ENCODE measurements at places on chromosomes 1 and 21.

GRCh38 chr1:18322368-18323032 is 158.2 kb upstream of the KLHDC7A start:
- H3K4me3 ChIP-seq: no peak overlapping the region
- H3K36me3 ChIP-seq: peaks cover 4% of the 10 kb centered on the region
- no peaks in the 10 kb centered on the region for H3K27me3 ChIP-seq
- no peak for DNase-seq

GRCh38 chr1:26724926-26725325 is 29.1 kb downstream of the ARID1A start:
- DNase-seq: no peak
- H3K27ac ChIP-seq: peak overlapping the region; percentile 89
- peaks cover 88% of the 10 kb centered on the region for H3K4me1 ChIP-seq
- H3K36me3 ChIP-seq: peaks cover 11% of the 10 kb centered on the region

DNA sequence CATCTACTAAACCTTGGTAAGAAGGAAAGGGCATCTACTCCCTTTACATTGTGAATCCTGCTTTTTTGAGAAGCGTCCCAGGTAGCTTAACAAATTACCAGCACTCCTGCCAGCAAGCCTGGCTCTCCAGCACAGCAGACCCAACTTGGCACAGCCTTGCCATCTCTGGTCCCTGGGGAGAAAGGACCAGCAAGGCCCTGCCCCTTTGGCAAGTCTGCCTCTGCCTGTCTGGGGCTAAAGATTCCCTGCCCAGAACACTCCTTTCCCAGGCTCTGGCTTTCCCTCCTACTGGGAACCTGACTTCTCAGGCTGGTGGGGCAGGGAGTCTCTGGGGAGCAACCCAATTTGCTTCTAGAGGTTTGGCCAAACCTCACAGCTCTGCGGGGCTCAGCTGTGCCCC is 68.5 kb downstream of the ATP2B4 start:
- peaks cover 36% of the 10 kb centered on the region for H3K36me3 ChIP-seq
- H3K27me3 ChIP-seq: peaks cover 12% of the 10 kb centered on the region
- peaks cover 61% of the 10 kb centered on the region for H3K4me1 ChIP-seq
- no peak overlapping the region for H3K4me3 ChIP-seq
- DNase-seq: no peak
- H3K27ac ChIP-seq: peak overlapping the region; percentile 99

- H3K27ac ChIP-seq: peak overlapping the region; percentile 94
- DNase-seq: no peak
- H3K36me3 ChIP-seq: no peaks in the 10 kb centered on the region
- H3K4me1 ChIP-seq: peaks cover 41% of the 10 kb centered on the region
- H3K4me3 ChIP-seq: no peak overlapping the region
- peaks cover 2% of the 10 kb centered on the region for H3K27me3 ChIP-seq
Measured at GRCh38 chr1:203176273-203177035, 828 bp upstream of the MYBPH start.

- no peak for DNase-seq
- no peaks in the 10 kb centered on the region for H3K4me1 ChIP-seq
- H3K27me3 ChIP-seq: no peaks in the 10 kb centered on the region
- H3K4me3 ChIP-seq: no peak overlapping the region
- H3K36me3 ChIP-seq: no peaks in the 10 kb centered on the region
- H3K27ac ChIP-seq: no peak overlapping the region
Measured at GRCh38 chr21:22352088-22352487, 1353.9 kb downstream of the NCAM2 start.

- peaks cover 55% of the 10 kb centered on the region for H3K4me1 ChIP-seq
- peak overlapping the region; percentile 97 for H3K4me3 ChIP-seq
- H3K27me3 ChIP-seq: no peaks in the 10 kb centered on the region
- no peak for DNase-seq
Measured at GRCh38 chr1:103109311-103109920, 1.1 kb upstream of the COL11A1 start.

DNA sequence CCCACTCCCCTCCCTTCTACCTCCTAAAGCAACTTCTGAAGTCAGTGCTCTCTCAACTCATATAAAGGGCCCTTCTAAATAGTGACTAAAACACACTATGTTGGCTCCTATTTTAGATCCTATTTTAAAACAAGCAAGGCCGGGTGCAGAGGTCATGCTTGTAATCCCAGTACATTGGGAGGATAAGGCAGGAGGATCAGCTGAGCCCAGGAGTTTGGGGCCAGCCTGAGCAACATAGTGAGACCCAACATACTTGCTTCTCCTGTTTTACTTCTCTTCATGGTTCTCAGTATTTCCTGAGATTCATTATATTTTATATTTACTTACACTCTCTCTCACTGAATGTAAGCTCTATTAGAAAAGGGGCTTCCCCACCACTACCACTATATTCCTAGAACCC is 42.5 kb downstream of the LUZP1 start:
- H3K4me1 ChIP-seq: peaks cover 76% of the 10 kb centered on the region
- no peak for DNase-seq
- no peaks in the 10 kb centered on the region for H3K27me3 ChIP-seq

DNA sequence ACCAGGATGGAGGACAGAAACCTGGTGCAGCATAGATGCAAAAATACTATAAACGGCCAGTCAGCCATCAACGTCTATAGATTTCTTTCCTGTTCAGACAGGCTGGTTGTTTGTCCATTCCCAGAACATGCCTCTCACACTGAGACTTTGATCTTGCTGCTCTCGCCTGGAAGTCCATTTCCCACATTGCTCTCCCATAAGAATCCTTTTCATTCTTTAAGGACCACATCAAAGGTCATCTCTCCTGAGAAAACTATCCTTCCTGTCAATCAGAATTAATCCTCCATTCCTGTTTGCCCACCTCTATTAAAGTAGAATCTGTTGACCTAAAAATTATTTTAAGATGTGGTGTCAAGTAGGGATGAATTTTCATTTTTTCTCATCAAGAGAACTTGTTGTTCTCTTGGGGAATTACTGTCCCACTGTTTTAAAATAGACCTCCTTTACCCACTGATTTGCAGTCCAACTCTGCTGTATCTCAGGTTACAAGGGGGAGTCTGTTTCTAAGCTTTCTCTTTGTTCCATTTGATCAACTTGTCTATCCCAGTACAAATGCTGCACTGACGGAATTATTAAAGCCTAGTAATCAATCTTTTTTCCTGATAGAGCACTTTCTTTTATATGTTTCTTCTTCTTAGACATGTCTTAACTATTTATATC is 172.7 kb downstream of the PATJ start:
- no peaks in the 10 kb centered on the region for H3K36me3 ChIP-seq
- H3K4me3 ChIP-seq: no peak overlapping the region
- DNase-seq: no peak
- no peaks in the 10 kb centered on the region for H3K27me3 ChIP-seq

- 0 out of 2 replicates have a peak, but pooled peaks cover 16% of the 10 kb centered on the region for H3K36me3 ChIP-seq
- no peak overlapping the region for H3K4me3 ChIP-seq
- peaks cover 2% of the 10 kb centered on the region for H3K27me3 ChIP-seq
- peaks cover 65% of the 10 kb centered on the region for H3K4me1 ChIP-seq
Measured at GRCh38 chr1:164774819-164775654, 216.1 kb downstream of the PBX1 start.

- H3K36me3 ChIP-seq: no peaks in the 10 kb centered on the region
- no peak overlapping the region for H3K4me3 ChIP-seq
- DNase-seq: no peak
- H3K27ac ChIP-seq: no peak overlapping the region
- H3K4me1 ChIP-seq: no peaks in the 10 kb centered on the region
Measured at GRCh38 chr1:162081316-162081715, 11.8 kb downstream of the NOS1AP start.

DNA sequence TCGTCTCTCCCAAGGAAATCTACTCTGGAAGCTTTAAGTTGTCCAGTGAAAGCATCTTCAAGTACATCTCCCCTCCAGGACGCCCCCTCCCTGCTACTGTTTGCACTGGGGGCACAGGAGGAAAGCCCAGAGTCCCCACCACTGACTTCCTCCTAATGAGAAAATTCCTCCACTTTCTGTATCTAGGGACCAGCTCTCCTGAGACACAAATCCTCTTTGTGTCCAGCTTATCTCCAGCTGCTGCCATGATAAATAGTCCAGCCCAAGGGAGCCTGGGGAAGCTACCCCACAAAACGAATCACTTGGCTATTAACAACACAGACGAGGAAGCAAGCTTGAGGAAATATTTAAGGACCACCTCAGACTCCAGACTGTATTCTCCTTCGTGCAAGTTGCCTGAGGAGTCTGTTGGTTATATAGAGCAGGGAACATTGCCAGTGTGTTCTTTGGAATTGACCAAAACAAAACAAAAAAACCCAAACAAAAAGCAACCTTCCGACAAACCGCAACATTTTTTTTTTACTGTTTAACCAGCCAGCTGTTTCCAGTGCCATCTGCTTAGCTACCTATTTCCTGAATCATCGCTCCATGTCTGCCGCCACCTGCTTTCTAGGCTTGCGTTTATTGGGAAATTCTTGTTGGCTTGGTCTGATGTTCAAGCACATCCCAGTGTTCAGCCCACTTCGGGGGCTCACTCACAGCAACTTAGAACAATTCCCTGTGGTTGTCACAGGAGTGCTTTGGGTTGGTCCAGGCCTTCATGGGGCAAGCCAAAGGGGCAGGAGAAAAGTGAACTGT is 7.7 kb downstream of the C1orf226 start:
- peak; percentile 12 for DNase-seq
- no peak overlapping the region for H3K4me3 ChIP-seq
- peaks cover 35% of the 10 kb centered on the region for H3K27me3 ChIP-seq
- H3K4me1 ChIP-seq: peaks cover 12% of the 10 kb centered on the region

DNA sequence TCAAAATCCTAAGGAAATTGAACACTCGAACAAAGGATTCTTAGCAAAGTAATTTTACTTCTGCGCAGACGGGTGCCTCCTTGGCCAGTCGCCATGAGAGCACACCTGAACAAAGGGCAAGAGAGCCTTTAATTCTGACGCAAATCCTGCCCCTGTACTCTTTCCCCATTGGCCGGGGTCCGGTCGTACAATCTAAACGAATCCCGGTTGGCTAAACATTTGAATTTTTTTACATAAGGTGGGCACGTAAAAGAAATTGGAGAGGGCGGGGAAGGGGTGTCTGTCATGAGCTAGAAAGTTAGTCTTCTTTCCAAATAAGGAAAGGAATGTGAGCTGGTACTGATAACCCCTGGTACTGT is 8.2 kb upstream of the IL22RA1 start:
- no peak for DNase-seq
- peaks cover 60% of the 10 kb centered on the region for H3K27me3 ChIP-seq
- H3K36me3 ChIP-seq: no peaks in the 10 kb centered on the region
- no peak overlapping the region for H3K4me3 ChIP-seq
- H3K27ac ChIP-seq: no peak overlapping the region

DNA sequence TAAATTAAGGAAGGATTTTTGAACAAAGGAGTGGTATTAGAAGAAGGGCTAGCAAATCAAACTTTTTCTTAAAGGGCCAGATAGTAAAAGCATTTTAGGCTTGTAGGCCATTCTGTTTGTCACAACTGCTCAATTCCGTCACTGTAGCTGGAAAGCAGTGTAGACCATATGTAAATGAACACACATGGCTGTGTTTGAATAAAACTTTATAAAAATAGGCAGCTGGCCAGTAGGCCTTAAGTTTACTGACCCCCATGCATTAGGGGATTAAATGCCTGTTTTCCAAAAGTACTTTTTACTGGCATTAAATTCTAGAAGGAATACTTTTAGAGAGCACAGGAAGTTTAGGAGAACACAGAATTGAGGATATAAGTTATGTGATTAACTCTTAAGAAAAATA is 8.9 kb downstream of the IVNS1ABP start:
- peaks cover 45% of the 10 kb centered on the region for H3K36me3 ChIP-seq
- H3K4me1 ChIP-seq: peaks cover 32% of the 10 kb centered on the region
- H3K27me3 ChIP-seq: no peaks in the 10 kb centered on the region
- no peak overlapping the region for H3K27ac ChIP-seq
- H3K4me3 ChIP-seq: no peak overlapping the region

DNA sequence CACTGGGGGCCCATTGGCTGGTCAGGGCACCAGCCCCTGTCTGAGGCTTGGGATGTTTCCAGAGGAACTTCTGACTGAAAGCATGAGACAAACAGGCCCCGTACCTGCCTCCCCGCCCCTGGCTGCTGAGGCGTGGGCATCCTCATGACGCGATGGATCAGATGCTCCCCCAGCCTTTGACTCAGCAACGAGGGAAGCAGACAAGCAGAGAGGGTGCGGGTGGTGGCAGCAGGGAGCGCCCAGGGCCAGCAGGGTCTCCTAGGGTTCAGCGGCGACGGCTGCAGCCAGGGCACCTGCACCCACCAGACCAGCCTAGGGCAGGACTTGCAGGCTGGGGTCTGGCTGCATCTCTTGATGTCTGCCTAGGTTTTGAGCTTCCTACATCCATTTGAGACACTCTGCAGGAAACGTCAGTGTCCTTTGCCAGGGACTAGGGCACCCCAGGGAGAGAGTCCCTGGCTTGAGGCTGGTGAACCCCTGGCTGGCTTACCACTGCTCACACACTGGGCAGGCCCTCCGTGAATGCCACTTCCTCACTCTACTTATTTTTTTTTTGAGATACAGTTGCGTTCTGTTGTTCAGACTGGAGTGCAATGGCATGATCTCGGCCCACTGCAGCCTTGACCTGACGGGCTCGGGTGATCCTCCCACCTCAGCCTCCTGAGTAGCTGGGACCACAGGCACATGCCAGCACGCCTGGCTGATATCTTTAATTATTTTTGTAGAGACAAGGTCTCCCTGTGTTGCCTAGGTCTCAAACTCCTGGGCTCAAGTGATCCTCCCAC is 63.3 kb downstream of the DHRS3 start:
- no peaks in the 10 kb centered on the region for H3K36me3 ChIP-seq
- H3K27ac ChIP-seq: no peak overlapping the region
- H3K4me1 ChIP-seq: peaks cover 44% of the 10 kb centered on the region
- H3K27me3 ChIP-seq: peaks cover 12% of the 10 kb centered on the region
- H3K4me3 ChIP-seq: no peak overlapping the region

DNA sequence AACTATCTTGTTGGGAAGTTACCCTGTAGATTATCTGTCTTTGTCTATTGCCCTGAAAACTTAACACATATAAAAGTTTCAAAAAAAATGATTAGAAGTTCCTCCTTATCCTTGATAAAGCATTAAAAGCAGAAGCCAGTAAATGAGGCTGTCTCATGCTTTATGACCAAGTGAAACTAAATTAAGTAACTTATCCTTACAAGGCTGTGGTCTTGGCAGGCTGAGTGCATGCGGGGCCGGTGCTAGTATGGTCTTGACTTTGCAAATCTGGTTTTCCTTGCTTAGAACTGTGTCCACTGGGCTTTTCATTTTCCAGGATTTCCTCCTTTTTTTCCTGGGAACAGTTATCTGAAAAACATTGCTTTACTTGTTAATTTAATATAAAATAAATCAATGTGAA is 43.1 kb downstream of the PCNX2 start:
- H3K4me3 ChIP-seq: no peak overlapping the region
- H3K36me3 ChIP-seq: peaks cover 26% of the 10 kb centered on the region
- peaks cover 1% of the 10 kb centered on the region for H3K27me3 ChIP-seq
- no peak for DNase-seq
- H3K27ac ChIP-seq: no peak overlapping the region
